ENCODE measurements at places on chromosomes 1 and 21.

- DNase-seq: no peak
Measured at GRCh38 chr21:41359286-41359685, 2.5 kb upstream of the MX2 start.

DNA sequence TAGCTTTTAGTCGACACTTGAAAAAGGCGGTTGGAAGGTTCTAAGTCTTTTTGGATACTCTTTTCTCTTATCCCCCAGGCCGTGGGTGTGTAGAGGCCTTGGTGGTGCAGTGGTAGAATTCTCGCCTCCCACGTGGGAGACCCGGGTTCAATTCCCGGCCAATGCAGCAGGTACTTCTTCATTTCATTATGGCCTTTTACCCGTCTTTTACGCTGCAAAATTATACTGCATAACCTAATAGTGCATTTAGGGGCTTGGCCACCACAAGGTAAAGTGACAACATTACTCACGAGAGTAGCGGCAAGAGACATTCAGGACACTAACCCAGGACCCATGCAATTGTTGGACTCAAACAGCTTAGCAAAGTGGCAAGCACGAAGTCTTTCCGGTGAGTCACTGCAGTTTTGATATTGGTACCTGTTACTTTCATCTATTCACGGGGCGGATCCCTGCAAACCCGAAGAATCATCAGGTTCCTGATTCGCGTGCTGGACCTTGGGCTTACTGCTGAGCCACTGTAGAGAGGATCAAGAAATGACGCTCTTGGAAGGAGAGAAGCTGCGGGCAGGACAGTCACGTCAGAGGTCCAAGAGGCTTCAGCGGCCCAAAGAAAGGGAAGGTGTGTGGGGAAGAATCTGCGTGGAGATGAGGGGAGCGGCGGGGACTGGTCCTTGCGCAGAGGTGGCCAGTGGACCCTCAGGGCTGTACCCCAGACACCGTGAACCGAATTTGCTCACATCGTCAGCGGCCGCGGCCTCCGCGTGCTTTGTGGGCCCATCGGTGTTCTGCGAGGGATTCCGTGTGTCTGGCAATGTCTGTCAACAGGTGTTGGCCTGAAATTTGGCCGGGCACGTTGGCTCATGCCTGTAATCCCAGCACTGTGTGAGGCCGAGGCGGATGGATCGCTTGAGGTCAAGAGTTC lies 12.9 kb upstream of the RNU1-4 start:
- no peak for DNase-seq

DNA sequence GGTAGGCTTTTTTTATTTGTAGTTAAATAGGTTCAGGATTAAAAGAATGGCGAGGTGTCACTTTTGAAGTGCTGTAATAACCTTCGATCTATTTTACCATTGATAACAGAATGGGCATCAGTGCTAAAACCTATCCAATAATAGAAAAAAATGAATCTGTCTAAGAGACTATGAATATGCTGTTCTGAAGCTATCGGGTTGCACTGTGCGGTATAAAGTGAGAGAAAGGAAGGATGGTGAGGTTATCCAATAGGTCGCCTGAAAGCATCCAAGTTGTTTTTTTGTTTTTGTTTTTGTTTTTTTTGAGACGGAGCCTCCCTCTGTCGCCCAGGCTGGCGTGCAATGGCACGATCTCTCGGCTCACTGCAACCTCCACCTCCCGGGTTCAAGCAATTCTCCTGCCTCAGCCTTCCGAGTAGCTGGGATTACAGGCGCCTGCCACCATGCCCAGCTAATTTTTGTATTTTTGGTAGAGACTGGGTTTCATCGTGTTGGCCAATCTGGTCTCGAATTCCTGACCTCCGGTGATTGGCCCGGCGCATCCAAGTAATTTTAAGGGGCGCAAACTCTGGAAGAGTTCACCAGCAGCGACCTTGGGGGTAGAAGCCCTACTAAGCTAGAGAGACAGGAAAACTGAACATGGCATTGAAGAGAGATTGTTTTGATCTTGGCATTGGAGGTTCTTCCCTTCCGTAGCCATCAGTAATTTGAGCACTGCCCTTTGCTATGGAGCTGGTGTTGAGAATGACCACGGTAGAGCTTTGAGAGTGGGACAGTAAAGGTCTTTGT lies 8.7 kb upstream of the MDM4 start:
- DNase-seq: peak; percentile 80

- DNase-seq: no peak
Measured at GRCh38 chr1:33281554-33282303, 25.4 kb downstream of the ZNF362 start.

DNA sequence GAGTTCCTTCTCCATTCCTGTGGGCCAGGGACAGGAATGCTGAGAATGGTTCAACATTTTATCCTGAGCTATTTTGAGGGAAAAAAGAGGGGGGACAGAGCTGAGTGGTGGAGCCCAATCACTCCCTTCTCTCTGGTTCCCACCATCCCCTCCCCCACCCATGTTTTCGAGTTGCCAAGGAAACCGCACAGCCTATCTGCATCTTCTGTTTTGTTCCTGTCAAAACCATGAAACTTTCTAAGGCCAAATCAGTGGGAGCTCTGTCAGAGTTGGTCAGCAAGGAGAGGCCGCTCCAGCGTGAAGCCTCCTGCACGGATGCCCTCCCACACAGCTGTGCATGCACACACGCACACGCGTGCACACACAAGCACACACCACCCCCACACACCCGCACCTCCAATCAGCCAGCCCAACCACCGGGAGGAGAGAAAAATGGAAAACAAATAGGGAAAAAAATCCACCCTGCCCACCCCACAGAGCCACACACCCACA lies 54.5 kb upstream of the ATP2B4 start:
- peak; percentile 94 for DNase-seq

DNA sequence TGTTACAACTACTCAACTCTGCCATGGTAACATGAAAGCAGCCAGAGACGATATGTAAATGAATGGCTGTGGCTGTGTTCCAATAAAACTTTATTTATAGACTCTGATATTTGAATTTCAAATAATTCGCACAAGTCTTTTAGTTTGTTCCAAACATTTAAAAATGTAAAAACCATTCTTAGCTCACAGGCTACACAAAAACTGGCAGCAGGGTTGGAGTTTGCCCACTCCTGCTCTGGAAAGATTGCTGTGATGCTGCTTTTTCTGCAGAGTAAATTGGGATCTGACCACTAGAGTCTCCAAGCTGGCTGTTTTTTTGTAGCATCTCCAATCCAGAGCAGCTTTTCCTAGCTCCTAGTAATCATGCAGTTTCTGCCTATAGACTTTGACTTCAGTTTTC lies 157.5 kb downstream of the CHRM3 start:
- DNase-seq: no peak

DNA sequence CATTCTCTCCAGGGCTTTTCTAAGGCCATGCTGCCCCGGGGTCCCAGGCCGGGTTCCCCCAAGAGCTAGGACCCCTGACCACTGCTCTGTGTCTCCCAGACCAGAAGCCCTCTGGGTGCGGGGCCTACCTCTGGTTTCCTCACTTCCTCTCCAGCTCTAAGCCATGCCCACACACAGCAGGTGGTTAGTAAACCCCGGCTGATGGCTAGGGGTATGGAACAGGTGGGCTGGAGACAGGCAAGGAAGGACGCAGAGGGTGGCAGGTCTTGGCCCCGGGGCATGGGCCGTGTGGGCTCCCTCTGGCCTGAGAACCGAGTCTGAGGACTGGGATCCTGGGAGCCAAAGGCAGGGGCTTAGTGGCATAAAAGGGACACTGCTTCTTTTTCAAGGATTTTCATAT lies 15.9 kb upstream of the PLCH2 start:
- no peak for DNase-seq

DNA sequence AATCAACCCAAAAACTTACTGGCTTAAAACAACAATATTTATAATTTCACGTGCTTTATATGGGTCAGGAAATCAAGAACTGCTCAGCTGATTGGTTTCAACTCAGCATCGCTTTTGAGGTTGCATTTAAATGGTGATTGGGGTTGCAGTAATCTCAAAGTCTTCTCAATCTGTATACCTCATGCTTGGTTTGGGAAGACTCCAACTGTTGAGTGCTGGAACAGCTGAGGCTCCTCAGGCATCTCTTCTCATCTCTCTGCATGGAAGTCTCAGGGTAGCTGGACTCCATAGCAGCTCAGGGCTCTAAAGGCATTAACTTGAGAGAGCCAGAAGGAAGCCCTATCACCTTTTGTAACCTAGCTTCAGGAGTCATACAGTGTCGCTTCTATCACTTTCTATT lies 35.1 kb downstream of the AK5 start:
- DNase-seq: no peak

DNA sequence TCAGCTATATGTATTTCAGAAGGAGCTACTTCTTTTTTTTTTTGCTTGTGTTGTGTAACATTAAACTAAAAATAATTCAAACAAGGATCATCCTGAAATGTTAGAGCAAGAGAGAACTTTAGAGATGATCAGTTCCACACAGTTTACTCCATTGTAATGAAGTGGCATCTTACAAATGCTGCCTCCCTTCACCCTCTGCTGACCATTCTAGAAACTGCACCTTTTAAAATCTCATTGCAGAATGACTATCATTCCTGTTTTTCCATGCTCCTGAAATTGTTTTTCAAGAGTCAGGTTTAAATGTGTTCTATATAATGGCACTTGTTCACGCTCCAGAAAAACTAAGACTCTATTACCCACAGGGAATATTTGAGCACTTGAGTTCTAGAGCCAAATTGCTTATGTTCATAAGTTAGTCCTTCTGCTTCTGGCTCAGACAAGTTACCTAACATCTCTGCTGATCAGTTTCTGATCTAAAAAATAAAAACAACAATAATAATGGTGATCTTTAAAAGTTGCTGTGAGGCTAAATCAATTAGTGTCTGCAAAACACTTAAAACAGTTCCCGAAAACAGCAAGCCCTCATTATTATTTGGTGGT lies 21.5 kb upstream of the SLC44A5 start:
- no peak for DNase-seq

DNA sequence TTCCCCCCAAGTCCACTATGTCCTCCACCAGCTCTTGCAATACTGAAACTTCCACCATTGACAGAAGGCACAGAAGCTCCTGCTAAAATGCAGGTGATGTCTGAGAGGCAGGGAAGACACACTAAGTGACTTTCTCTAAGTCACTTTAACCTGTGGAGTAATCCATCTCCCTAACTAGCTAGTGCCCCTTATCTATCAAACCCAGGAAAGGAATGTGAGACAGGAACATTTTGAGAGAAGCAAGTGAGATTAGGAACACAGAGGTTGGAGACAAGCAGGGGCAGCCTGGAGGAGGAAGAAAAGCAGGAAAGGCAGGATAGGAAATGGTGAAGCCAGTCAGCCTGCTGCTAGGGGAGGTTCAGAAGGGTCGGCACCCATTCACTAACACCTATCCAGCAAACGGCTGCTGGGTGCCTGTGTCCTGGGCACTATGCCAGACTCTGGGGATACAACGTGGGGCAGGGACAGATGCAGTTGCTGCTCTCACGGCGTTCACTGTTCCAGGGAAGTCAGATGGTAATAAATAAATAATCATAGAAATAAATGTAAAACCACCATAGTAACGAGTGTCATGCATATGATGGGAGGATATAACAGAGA lies 7.0 kb downstream of the GPA33 start:
- no peak for DNase-seq

- peak; percentile 37 for DNase-seq
Measured at GRCh38 chr1:232834066-232834465, 28.9 kb downstream of the MAP10 start.
